Fibroblast of gingiva (primary cell): ENCODE measurements at places on chromosomes 3 and 15.

GRCh38 chr3:52983828-52984227 lies 62.0 kb downstream of the SFMBT1 start:
- DNase-seq = no peak

GRCh38 chr3:185741586-185741985 lies 83.3 kb downstream of the IGF2BP2 start:
- no peak for DNase-seq

DNA sequence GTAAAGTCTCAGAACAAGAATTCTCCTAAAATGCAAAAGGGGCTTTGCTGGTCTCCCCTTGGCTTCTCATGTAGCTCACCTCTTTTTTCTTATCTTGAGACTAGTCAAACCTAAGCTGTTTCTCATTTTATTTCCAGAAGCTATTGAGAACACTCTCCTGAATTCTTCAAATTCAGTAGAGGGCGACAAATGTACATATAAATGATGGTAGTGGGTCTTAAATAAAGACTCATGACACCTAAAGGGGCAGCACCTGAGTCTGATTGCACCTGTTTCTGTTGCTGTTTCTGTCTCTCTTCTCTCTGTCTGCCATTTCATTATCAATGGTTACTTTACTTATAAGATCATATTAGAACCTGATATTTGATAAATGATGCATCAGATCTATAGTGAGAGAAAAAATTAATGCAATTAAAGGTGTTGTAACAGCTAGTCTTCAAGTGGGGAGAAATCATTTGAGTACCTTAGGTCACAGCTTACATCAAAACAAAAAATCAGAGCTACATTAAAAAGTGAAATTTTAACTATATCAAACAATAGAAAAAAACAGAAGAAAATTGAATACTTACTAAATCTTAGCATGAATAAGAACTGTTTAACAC lies 7.0 kb downstream of the ADIPOQ start:
- DNase-seq = no peak

DNA sequence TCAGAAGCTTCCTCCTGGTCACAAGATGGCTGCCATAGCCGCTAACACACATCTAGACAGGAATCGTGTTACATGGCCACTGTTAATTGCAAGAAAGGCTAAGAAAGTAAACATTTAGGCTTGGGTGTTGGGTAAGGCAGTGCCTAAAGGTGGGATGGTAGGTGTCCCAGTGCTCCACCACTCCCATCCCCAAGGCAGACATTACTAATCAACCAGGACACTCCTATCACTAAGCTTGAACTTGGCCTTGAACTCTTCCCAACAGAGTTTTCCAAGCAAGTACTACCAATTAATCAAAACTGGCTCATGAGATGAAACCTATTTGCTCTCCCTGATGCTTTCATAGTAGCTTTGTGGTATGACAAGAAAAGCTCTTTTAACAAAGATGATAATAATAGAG lies 37.9 kb upstream of the C3orf80 start:
- DNase-seq = no peak
